Activated CD4-positive, alpha-beta T cell treated with anti-CD3 and anti-CD28 coated beads, Interleukin-2, amount 10 ng/mL, durations not matched to agents 7 days and 5 days (primary cell): ENCODE measurements at places on chromosomes 7 and 10.
A peak's percentile ranks its signal among the peaks of the same experiment; 100 is the strongest.

GRCh38 chr7:93165447-93165846 lies 17.3 kb upstream of the SAMD9L start:
- no peak overlapping the region for H3K4me3 ChIP-seq
- H3K4me1 ChIP-seq: peaks cover 5% of the 10 kb centered on the region
- peaks cover 2% of the 10 kb centered on the region for H3K36me3 ChIP-seq
- no peak for DNase-seq
- H3K27ac ChIP-seq: peak overlapping the region; percentile 65

DNA sequence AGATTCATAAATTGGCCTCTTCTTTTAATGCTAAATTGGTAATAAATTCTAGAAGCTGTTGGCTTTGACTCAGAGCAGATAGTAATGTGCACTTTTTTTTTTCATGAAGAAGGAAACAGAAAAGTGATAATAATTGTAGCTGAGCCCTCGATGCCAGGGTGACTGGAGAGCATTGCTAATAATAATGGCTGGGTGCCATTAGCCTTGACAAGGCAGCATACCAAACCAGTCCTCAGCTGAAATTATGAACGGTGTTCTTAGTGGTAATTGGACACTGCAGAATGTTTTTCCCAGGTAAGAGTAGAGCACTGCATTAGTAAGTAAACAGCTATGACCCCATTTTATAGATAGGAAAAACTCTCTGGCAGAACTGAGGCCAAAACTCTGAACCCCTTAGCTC lies 18.9 kb downstream of the PLEKHA8 start:
- H3K27ac ChIP-seq: no peak overlapping the region
- no peak overlapping the region for H3K4me3 ChIP-seq
- peaks cover 9% of the 10 kb centered on the region for H3K36me3 ChIP-seq
- no peak for DNase-seq
- no peaks in the 10 kb centered on the region for H3K27me3 ChIP-seq

DNA sequence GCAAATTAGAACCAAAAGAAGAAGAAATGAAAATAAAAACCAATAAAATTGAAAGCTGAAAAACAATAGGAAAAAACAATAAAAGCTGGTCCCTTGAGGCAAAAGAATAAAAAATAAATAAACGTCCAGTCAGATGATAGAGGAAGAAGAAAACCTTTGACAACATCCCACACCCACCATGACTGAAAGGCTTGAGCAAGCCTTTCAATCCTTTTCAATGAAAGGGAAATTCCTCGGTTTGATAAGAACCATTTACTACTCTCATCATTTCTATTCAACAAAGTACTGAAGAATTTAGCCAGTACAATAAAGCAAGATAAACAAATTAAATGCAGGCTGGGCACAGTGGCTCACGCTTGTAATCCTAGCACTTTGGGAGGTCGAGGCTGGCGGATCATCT lies 3.8 kb downstream of the SLC25A40 start:
- H3K4me1 ChIP-seq: peaks cover 28% of the 10 kb centered on the region
- H3K4me3 ChIP-seq: no peak overlapping the region
- H3K27ac ChIP-seq: no peak overlapping the region
- H3K36me3 ChIP-seq: peaks cover 72% of the 10 kb centered on the region

GRCh38 chr7:156049366-156049765 lies 237.1 kb upstream of the SHH start:
- no peak overlapping the region for H3K4me3 ChIP-seq
- H3K4me1 ChIP-seq: no peaks in the 10 kb centered on the region
- DNase-seq: no peak

DNA sequence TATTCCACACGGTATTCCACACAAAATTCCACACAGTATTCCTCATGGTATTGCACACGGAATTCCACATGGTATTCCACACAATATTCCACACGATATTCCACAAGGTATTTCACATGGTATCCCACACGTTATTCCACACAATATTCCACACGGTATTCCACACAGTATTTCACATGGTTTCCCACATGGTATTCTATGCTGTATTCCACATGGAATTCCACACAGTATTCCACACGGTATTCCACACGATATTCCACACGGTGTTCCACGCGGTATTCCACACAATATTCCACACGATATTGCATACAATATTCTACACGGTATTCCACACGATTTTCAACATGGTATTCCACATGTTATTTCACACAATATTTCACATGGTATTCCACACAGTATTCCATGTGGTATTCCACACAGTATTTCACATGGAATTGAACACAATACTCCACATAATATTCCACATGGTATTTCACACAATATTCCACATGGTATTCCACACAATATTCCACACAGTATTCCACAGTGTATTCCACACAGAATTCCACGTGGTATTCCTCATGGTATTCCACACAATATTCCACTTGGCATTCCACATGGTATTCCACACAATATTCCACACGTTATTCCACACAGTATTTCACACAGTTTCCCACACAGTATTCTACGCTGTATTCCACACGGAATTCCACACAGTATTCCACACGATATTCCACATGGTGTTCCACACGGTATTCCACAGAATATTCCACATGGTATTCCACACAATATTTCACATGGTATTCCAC lies 136.0 kb upstream of the CHST15 start:
- H3K27me3 ChIP-seq: no peaks in the 10 kb centered on the region
- no peaks in the 10 kb centered on the region for H3K4me1 ChIP-seq
- peaks cover 5% of the 10 kb centered on the region for H3K36me3 ChIP-seq
- H3K4me3 ChIP-seq: peak overlapping the region; percentile 21
- peak overlapping the region; percentile 60 for H3K27ac ChIP-seq

GRCh38 chr7:43004082-43004481 lies 71.9 kb downstream of the MRPL32 start:
- DNase-seq: peak; percentile 9
- H3K27me3 ChIP-seq: peaks cover 19% of the 10 kb centered on the region
- no peak overlapping the region for H3K4me3 ChIP-seq
- peaks cover 6% of the 10 kb centered on the region for H3K4me1 ChIP-seq
- H3K27ac ChIP-seq: no peak overlapping the region
